CD4-positive, CD25-positive, alpha-beta regulatory T cell (primary cell): ENCODE measurements at places on chromosomes 7 and 10.

DNA sequence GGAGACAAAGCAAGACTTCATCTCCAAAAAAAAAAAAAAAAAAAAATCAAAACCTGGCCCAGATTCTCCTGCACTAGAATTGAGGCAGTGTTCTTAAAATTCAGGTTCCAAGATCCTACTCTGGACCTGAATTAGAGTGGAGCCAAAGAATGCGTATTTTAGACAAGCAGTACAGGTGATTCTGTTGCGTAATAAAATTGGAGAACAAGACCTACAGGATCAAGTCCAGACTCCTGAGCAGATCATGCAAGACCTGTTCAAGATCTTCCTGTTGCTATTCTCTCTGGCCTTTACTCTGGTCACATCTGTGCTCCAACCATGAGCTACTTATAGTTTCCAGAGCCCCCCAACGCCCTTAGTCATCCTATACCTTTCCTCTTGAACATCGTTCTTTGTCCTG lies 51.5 kb upstream of the RSBN1L start:
- DNase-seq, result no peak

DNA sequence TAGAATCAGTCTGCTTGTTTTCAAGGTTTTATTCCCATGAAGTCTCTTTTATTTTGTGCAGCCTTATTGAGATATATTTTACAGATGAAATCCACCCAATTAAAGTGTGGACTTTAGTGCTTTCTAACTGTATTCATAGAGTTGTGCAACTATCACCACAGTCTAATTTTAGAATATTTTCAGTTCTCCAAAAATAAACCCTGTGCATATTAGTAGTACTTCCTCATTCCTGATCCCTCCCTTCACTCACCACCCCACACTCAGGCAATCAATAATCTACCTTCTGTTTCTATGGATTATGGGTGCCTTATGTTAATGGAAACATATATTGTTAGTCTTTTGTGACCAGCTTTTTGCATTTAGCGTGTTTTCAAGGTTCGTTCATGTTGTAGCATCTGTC lies 185.7 kb upstream of the TMEM72 start:
- no peak for DNase-seq

DNA sequence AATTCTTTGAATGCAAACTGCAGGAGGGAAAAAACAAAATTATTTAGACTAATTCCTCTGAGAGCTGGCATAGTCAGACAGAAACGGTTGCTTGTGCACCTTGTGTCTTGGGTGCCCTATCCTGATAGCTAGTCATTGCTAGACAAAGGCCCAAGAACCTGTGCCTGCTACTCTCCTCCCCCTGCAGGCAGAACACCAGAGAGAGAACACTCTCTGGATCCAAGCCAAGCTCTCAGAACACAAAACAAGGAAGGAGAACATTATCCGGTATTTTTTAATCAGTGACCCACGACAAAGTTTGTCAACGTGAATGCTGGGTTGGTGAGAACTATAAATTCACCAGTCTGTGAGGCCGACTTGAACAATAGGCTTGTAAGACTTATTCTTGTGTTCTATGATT lies 18.8 kb upstream of the PPP1R9A start:
- DNase-seq, result no peak

DNA sequence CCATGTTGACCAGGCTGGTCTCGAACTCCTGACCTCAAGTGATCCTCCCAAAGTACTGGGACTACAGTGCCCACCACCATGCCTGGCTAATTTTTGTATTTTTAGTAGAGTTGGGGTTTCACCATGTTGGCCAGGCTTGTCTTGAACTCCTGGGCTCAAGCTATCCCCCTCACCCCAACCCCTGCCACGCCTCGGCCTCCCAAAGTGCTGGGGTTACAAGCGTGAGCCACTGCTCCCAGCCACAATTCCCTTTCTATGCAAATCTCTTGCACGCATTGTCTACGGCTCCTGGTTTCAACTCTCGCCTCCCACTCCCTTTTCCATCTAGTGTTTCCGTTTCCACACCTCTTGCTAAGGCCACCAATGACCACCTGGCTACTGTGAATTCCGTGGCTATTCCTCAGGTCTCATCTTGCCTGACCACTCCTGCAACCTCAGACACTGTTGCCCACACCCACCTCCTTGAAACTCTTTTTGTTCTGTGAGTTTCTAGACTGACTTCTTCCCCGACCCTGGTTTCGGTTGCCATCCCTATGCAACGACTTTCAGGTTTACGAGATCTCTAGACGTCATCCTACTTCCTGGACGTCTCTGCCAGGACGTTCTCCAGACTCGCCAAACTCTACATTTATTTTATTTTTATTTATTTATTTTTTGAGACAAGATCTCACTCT lies 3.4 kb downstream of the CLDN3 start:
- no peak for DNase-seq

DNA sequence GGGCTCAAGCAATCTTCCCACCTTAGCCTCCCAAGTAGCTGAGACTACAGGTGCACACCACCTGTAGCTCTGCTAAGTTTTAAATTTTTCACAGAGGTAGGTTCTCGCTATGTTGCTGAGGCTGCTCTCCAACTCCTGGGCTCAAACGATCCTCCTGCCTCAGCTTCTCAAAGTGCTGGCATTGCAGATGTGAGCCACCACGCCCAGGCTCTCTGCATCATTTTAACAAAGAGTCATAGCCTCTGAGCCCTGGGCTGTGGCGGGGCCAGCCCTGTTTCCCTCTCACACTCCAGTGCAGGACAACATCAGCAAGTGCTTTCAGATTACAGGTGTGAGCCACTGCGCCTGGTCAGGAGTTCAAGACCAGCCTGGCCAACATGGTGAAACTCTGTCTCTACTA lies 102.5 kb downstream of the COL26A1 start:
- DNase-seq, result no peak

DNA sequence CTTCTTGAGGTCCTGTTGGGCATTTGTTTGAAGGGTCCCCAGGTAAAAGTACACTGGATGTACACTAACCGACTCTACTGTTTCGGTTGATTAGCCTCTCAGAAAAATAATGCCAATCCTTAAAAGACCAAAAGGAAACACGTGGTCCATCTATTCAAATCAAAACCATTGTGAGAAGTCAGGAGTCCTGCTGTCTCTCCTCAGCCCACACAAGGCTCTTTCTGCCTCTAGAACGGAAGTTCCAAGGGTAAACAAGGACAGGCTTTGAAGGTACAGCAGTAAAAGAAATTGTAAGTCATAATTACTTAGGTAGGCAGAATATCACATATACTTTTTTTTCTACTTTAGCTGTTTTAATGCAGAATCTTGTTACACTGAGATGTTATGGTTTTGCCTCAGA lies 71.7 kb upstream of the TPK1 start:
- DNase-seq, result no peak

- DNase-seq, result no peak
Measured at GRCh38 chr7:158933468-158934139, 77.2 kb downstream of the DYNC2I1 start.

DNA sequence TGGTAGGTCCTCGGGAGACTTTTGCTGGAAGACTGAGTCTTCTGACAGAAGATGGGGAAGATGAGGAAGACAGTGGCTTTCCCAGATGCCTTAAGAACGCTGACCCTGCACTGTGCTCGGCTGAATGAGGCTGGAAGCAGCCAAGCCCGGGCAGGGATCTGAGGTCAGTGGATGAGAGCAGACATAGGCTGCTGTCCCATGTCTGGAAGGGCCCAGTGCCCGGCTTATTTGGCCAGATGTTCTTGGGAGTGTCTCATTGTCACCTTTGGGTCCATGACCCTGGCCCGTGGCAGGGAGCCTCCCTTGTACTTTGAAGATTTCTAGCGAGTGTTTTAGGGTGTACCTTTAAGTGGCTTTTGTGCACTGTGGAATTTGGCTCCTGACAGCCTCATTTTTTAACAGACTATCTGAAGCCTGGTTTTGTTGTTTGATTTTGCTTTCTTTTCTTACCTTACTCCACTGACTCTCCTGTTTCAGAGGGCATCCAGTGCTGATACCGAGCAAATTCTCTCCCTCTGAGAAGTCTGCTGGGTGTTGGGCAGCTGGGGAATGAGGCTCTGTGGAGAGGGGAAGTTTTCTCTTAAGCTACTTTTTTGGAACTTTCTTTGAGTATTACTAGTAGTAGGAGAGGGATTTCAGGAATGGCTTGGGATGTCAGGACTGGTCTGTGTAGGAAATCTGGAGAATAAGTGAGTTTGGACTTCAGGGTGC lies 61.4 kb downstream of the CREB5 start:
- DNase-seq, result no peak

DNA sequence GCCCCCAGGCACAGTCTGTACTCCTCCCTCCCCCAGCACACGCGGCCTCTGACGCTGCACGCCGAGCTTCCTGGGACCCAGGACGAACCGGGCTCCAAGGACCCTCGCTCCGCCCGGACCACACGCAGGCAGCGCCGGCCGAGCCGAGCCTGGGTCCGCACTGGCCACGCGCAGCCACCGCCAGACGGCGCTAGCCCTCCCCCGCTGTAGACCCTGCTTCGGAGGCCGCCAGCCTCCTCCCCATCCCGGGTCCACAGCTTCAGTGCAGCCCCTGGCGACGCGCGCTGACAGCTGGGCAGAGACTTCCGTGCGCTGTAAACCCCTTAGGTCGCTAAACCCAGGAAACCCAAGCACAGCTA lies 936 bp upstream of the TCERG1L start:
- no peak for DNase-seq

DNA sequence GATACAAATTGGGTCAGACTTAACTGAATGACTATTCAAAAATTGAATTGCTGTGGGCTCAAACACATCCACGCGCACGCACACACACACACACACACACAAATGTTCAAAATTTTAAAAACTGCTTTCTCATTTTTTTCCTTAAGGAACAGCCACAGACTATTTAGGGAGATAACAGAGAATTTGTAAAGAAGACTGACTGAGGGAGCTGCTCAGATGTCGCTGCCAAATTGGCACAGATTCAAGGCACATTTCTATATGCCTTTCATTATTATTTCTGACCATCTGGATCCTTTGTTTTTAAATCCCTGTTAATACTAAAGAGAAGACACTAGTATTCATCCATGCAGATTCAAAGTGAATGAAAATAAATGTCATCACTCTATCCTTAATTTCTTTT lies 154.8 kb downstream of the DGKB start:
- DNase-seq, result no peak

- no peak for DNase-seq
Measured at GRCh38 chr7:34133983-34134782, 228.8 kb downstream of the BMPER start.

GRCh38 chr7:112400141-112400540 lies 50.1 kb upstream of the IFRD1 start:
- DNase-seq, result no peak

DNA sequence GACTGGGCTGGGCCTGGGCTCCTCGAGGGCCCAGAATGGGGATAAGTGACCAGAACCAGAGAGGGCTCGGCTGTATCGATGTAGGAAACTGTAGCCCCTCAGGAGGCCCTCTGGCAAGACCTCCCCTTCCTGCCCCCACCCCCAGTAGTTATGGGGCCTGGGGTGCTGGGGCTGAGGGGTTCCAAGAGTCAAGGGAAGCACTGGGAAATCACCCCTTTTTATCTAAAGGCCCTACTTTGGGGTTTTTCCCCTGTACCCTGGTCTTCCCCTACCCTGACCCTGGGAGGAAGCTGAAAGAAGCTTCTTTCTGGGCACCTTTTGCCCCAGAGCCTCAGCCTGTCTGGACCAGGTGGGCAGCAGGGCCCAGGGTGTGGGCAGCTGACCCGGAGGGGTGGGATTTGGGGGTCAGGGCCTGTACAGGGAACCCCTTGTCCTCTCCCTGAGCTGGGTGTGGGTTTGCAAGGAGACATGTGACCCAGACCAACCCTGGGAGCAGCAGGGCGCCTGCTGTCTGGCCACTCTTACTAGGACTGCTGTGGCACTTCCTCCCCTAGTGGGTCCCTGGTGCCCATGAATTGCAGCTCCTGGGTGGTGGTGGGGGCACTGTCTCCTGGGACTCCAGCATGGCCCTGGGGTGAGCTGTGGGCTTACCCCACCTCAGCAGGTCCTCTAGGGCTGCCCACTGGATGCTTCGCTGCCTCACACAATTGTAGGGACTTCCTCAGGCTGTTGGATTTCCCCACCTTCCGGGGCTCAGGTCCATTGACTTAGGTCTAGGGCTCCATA lies 1.5 kb downstream of the IRF5 start:
- DNase-seq, result no peak

- no peak for DNase-seq
Measured at GRCh38 chr10:104472505-104472904, 118.9 kb downstream of the CFAP58 start.

DNA sequence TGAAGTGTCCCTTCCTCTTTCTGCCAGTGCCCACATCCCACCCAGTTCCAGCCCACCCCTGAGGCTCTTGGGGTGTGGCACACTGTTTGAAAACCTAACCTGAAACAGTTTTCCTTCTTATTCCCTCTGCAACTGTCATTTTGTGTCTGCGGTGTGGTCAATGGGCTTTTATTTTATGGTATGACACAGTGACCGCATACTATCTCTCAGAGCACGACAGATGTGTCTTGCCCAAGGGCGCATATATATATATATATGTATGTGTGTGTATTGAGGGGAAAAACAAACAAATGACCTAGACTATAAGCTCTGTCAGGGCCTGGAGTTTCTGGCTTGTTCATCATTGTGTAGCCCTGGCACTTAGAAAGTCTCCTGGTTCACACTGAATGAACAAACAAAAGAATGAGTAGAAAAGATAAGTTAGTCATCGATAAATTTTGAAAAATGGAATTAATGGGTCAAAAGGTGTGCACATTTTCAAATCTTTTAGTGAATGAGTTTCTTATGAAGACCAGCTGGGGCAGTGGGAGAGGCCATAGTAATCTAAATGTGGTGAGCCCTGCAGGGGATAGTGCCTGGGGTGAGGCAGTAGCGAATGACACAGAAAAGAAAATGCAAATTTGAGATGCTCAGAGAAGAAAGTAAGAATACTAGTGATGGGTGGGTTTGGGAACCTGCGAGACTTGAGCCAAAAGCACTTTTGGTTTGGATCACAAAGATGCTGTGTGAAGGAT lies 198.4 kb downstream of the SNX10 start:
- no peak for DNase-seq

GRCh38 chr7:106626376-106627164 lies 34.4 kb downstream of the CCDC71L start:
- no peak for DNase-seq

GRCh38 chr7:21029006-21029405 lies 242.3 kb upstream of the SP8 start:
- no peak for DNase-seq

DNA sequence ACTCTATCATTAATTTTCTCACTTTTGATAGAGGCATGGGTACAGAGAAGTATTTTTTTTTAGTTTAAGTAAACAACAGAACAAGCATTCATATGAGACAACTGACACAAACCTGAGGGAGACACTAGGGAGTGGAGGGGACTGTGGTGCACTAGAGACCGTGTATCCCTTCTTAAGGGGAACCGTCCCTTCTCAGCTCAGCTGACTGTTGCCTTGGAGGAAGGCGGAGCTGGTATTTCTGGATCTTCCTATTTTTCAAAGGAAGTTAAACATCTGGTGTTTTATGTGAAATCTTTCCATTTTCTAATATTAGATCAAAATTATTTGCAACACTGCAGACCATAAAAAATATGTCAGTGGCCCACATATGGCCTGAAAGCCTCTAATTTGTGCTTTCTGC lies 113.6 kb upstream of the MACROH2A2 start:
- DNase-seq, result no peak

DNA sequence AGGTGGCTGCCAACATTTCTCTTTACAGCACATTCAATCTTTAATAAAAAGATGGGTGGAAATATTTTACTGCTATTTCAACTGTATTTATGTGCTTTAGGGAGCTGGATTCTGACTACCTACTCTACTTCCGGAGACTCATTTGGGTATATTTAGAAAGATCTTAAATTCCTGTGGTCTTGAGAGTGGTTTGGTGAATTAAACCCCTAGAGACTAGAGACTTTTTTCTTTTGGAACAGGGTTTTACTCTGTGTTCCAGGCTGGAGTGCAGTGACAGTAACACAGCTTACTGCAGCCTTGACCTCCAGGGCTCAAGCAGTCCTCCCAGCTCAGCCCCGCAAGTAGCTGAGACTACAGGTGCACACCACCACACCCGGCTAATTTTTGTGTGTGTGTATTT lies 79.0 kb upstream of the HABP2 start:
- no peak for DNase-seq
